ENCODE measurements at places on chromosomes 11 and 22. TPM values are rescaled to one million over a fixed set of nuclear protein-coding genes. Genes with fewer than 3 reads are reported as not detected.

DNA sequence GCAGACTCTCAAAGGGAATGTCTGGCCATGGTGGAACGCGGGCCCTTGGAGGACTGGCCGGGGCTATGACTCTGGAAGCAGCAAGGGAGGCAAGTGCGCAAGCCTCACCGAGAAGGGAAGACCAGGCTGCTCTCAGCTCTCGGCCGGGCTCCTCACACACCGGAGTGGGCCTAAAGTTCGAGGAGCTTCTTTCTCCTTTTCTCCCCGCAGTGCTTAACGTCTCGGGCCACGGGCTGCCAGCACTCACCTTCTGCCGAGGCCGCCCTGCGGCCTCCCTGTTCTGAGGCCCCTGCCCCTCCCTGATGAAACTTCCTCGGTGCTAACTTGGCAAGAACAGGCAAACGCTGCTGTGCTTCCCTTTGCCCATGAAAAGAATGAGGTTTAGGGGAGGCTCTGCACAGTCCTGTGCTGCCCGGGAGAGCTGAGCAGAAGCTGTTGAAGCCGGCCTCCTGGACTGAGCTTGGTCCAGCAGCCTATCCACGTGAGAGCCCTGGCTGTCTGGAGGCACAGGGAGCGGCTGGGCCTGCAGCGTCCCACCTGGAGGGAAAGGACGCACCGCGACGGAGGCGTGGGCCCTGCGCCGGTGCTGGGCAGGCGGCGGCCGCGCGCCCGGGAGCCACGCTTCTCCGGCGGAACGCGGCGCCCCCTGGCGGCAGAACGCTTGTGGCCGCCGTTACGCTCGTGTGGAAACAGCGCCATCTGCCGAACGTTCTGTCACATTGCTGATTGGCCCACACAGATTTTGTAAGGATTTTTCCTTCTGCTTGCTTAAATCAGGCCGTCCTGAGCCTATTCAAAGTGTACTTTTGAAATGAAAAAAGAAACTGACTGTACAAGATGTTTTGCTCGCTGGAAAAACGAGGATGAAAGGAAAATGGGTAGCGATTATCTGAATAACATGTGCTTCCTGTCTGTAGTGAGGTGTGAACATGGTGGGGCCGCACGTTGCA lies 65.0 kb upstream of the TMEM45B start:
- peak; percentile 62 for DNase-seq

Gene TCIRG1
- total RNA-seq: 126 TPM

GRCh38 chr11:494761-495536 lies 12.1 kb downstream of the RNH1 start:
- no peak for DNase-seq

GRCh38 chr11:77854838-77855237 lies 33.9 kb downstream of the AAMDC start:
- DNase-seq: no peak

Gene AQP11
- total RNA-seq: 0.50 TPM

GRCh38 chr22:37759281-37759680 lies 48.5 kb upstream of the GCAT start:
- DNase-seq: no peak
